Tongue (tissue), 3 donors: ENCODE measurements at places on chromosomes 13 and 19.
A peak's percentile ranks its signal among the peaks of the same experiment; 100 is the strongest.

DNA sequence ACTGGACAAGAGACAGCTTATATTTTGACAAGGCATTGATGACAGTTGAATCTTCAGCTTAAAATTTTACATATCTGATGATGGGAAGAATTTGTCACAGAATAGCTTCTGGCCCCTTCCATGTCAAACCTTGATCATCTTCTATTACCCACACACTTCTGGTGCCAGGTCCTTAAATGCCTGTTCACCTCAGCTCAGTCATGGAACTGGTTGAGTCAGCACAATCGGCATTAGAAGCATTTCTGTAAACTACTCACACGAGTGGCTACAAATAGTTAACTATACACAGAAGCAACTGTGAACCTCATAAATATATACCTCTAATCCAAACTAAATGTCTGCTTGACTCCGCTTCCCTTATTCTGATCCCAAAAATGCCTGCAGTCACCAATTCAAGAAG, 161.2 kb downstream of the FOXO1 start:
- DNase-seq: no peak

- peak; percentile 76 for DNase-seq
Observed at GRCh38 chr13:81745391-81745790, 1404.5 kb upstream of the SPRY2 start.

DNA sequence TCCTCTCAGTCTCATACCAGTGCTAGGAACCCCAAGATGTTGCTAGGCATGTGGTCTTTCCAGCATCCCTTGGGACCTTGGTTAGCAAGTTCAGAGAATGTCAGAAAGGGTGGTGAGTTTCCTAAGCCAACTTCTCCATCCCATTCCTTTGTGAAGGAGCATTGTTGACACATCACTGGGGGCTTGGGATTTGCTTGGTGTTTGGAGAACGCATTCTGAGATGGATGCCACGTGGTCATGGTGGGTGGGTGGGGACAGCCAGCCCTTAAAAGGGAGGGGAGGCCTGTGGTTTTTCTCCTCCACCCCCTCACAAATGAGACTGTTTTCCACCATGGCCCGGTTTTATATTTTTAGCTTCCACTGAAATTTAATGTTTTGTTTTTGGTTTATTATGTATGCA, 83.3 kb upstream of the ZNF536 start:
- no peak for DNase-seq

DNA sequence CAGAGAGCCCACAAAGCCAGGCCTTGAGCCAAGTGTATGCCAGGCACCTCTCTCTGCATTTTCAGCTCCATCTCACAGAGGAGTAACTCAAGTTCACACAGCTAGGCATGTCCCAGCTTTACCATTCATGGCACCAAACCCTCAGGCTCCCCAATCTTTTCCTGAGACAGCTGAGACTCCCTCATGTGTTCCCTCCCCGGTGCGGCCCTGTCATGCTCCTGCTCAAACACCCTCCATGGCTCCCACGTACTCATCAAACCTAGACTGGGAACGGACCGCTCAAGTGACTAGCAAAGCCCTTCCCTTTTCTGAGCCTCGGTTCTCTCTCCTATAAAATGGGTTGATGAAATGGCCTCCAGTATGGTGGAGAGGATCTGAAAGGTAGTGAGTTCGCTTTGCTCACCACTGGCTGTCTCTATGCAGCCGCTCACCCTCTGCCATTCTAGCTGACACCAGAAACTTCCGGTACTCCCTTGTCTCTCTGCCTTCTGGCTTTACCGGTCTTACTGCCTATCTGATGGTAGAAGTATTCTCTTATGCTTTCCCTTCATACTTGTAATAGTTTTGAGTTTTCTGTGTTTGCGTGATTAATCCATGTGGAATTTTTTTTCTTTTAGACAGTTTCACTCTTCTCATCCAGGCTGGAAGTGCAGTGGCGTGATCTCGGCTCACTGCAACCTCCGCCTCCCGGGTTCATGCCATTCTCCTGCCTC, 7.8 kb upstream of the SLC44A2 start:
- peak; percentile 41 for DNase-seq

DNA sequence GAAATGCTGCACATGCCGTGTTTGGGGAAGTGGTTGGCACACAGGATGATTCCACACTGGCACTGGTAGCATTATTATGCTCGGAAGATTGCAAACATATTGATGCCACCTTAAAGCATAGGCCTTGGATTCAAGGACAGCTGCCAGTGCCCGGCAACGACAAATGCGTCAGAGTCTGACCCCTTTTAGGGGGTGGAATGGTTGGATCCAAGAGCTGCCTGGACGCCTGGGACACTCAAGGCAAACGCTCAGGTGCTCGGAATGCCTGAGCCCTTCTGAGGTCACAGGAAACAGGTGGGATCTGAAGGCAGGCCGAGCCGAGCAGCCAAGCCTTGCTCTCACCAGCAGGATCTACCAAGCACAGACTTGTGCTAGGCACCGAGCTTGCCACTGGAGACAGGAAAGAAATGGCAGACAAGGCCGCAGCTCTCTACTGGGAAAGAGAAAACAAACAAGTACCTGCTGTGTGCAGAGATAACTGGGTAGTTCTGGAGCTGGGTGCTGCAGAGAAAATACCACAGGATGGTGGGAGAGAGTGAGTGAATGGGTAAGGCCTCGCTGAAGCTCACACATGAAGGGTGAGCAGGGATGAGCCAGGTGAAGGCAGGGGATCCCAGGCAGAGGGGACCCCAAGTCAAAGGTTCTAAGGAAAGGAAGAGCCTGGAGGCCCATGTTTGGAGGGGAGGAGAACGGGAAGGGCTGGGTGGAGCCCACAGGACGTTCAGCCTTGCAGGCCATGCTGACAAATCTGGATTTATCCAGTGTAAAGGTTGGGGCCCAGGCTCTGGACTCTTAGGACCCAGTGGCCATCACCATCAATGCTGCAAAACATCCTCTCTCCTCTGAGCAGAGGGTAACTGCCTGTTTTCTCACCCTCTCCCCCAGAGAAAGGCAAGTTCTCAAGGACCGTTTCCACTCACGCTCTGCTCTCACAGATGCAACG, 9.2 kb downstream of the RANBP3 start:
- DNase-seq: no peak

DNA sequence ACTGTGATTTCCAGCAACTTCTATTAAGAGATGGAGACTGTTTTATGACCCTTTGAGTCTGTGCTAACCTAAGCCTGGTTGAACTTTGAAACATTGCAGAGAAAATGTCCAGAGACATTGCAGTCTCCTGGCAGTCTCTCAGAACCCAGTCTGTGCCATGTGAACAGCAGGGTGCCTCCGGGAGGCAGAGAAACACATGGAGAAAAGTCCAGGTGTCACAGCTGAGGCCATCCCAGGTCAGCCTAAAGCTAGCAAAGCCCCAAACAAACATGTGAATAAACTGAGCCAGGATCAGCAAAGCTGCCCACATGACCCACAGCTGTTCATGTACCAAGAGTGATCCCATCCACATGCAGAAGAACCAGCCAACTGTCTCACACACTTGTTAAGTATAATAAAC, 7.8 kb downstream of the CYP4F11 start:
- DNase-seq: no peak

- no peak for DNase-seq
Observed at GRCh38 chr13:48476686-48477085, 56.2 kb downstream of the RCBTB2 start.

DNA sequence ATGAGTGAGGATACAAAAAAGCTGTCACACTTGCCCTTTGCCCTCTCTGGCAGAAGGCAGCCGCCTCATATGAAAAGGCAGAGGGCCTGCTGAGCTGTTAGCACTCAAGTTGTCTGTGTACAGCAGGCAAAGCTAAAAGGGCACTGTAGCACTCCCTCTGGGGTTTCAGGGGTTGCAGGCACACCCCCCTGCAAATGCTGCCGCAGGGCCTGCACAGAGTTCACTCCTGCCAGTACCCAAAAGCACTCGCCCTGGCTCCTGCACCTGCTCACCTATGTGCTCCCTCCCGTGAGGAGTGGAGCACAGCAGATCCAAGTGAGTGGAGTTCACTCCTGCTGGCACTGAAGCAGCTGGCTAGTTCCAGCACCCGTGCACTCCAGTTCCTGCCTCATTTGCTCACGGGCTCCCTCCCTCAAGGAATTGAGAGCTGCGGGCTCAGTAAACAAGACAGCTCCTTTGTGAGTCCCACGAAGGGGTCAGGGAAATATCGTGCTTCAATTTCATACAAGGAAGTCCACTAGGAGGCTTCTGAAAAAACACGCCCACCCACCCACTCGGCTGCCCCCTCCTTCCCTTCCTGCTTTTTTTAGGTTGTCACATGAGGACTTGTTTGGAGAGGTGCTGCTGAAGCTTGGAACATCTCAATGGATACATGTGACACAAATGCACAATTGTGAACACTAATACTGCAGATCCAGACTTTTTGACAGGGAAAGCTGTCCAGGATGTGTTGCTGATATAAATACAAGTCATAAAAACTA, 9.9 kb upstream of the RCBTB2 start:
- DNase-seq: peak; percentile 70

- DNase-seq: no peak
Observed at GRCh38 chr19:51441410-51442390, 16.6 kb downstream of the SIGLEC8 start.

DNA sequence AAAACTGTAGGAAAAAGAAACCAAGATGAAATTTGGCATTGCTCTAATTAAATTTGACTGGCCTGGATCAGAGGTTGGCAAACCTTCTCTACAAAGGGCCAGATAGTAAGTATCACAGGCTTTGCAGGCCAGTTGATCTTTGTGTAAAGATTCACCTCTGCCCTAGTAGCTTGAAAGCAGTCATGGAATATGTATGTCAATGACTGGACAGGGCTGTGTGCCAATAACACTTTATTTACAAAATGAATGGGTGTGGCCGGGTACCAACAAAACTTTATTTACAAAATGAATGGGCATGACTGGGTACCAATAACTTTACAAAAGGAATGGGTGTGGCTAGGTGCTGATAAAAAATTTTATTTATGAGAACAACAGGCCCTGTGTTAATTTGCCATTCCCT, 20.0 kb downstream of the SIN3B start:
- DNase-seq: no peak

GRCh38 chr13:38008636-38009035, 139.1 kb upstream of the TRPC4 start:
- peak; percentile 72 for DNase-seq

DNA sequence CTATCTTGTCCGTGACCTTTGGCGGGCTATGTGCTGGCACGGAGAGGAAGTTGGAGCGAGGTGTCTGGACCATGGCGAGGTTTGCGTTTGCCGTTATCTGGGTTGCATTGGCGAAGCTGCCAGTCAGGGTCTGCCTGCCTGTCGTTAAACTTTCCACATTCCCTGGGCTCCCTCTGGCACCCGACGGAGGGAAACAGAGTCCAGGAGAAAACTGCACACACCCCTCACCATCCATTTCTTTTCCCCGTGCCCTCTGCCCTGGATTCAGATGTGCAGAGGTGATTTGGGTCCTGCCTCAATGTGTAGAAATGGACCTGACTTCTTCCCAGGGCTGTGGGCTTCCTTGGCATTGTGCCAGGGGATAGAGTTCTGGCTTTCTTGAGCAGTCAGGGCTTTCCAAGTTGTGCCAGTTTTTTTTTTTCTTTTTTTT, 142.4 kb downstream of the URI1 start:
- DNase-seq: peak; percentile 42

DNA sequence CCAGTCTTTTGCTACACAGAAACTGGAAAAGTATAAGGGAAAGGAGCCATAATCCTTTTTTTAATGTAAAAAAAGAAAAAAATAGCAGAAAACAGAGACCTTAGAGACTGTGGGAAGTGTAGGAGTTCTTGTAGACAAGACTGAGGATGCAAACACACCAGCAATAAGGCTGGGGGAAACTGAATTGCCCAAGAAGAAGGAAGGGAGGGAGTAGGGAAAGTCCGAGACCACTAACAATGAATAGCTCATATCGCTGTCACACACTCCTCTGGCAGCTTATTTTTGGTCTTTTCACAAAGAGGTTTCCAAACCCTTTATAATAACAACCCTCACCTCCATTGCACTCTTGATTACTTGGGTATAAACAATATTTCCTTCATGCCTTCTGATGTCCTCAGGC, 952.0 kb downstream of the SLITRK5 start:
- DNase-seq: no peak

- DNase-seq: no peak
Observed at GRCh38 chr19:53642381-53643099, 10.7 kb downstream of the DPRX start.

GRCh38 chr13:55219538-55219937, 1921.2 kb upstream of the PRR20A start:
- no peak for DNase-seq

DNA sequence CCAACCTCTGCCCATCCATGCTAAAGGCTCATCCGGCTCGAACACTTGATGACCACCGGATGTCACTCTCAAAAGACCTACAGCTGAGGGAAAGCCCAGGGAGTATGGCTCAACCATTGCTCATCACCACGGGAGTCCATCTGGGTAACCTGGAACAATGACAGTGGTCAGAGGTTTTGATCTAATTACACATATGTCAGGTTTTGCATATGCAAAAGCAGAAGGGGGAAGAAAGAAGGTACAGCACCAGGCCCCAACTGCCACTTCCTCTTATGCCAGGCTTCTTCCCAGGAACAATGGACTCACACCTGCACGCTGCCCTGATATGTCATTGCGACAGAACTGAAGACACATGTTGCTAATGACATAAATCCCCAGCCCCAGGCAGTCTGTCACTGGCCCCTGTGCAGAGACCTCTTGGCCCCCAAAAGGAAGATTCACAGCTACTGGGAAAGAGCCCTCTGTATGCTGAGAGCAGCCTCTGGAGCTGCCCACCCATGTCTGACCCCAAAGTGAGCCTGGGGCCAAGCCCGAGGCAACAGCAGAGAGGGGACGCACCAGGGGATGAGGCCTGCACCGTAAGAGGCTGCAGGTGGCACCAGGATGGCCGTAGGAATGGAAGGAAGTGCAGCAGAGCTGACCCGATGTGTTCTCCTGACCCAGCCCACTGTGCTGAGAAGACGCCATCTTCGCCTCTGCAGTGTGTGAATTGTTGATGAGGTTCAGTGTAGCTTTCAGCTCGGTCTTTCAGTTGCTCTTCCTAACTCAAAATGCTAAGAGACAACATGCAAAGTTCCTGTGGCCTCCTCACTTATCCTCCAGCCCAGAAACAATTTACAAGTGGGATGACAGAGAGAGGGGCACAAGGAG, 26.3 kb downstream of the EPS15L1 start:
- no peak for DNase-seq
